ENCODE measurements at places on chromosomes 16 and 17.

- no peak for DNase-seq
Measured at GRCh38 chr16:23745263-23745662, 9.6 kb upstream of the CHP2 start.

- no peak for DNase-seq
Measured at GRCh38 chr17:53724726-53725125, 98.0 kb upstream of the KIF2B start.

- no peak for DNase-seq
Measured at GRCh38 chr16:67531247-67531646, 2.6 kb downstream of the RIPOR1 start.

DNA sequence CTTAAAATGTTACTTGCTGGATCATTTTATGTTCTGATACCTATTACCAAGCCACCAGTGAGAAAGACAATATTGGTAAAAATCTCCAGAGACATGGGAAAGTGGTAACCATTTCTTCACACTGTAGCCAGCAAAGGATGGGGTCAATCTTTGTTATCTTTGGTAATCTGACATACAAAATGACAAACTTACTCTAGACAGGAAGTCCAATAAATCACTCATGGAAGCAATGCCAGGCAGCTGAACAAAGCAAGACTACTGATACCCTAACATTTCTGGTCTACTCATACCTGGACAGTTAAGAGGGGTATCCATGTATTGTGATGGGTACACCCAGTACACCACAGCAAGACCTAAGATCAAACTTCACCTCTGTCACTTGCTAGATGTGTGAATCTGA is 19.0 kb downstream of the GRB2 start:
- no peak for DNase-seq

DNA sequence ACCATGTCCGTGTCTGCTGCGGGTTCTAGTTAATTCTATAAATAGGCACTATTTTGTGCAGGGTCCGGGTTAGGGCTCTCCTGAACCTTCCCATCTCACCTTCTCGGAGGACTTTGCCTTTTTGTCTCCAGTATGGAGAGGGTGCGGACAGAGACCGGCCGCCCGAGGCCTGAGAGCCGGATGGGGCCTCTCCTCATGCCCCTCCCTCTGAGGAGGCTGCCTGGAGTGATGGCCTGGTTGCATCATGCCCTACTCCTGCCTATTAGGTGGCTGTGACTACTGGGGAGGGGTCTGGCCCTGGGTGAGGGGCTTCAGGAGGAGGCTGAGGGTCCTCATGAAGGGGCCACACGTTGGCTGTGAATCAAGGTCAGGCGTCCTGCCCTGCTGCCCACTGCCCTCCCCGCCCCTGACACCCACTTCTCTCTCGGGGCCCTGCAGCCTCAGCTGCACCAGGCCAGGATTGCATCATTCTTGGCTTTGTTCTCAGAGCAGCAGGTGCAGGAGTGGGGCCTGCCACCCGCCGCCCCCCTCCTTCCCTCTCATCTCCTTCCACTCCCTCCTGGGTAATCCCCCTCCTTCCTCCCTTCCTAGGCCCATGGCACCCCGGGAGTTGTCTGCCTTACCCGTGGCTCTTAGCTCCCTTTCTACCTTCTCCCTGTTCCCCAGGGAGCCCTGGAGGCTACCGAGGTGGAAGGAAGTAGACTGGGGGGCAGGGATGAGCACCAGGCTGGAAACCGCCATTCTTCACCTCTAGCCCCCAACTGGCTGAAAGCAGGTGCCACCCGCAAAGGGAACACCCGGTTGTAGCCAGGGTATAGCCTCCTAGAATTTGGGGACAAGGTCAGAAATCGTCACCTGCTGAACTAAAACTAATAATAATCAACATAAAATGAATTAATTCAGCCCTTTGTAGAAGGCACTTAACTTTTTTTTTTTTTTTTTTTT is 12.7 kb upstream of the ARHGAP23 start:
- no peak for DNase-seq

DNA sequence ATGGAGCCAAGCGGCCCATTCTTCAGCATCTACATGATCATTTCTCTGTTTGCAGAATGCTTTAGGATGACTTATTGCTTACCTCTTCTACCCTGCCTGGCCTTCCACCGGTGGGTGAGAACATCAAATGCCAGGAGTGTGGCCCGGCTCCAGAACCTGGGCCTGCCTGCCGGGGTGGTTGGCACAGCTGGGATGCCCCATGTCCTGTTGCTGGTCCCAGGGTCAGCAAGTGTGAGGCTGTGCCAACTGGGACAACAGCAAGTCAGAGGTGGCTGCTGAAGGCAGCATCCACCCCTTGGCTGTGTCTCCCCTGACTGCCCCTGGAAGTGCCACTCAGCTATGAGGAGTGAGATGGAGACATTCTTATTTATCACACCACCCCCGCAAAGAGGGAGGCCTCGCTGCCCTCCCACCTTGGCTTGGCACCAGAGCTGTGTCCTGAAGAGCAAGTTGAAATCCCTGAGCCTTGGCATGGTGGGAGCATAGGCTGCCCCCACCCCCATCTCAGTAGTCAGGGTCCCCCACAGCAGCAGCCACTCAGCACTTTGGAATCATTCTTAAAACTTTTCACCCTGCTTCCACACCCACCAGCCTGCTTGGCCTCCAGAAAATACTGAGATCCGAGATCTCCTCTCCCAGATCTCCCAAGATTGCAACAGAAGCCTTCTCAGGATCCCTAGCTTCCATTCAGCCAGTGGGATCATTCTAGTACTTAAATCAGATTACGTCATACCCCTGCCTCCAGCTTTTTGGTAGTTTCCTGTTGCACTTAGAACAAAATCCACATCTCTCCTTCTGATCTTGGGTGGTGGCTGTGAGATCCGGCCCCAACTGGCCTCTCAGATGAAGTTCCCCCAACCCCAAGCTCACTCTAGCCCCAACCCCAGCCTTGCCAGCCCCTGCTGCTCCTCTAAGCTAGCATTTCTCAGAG is 127.5 kb downstream of the SOCS1 start:
- no peak for DNase-seq

DNA sequence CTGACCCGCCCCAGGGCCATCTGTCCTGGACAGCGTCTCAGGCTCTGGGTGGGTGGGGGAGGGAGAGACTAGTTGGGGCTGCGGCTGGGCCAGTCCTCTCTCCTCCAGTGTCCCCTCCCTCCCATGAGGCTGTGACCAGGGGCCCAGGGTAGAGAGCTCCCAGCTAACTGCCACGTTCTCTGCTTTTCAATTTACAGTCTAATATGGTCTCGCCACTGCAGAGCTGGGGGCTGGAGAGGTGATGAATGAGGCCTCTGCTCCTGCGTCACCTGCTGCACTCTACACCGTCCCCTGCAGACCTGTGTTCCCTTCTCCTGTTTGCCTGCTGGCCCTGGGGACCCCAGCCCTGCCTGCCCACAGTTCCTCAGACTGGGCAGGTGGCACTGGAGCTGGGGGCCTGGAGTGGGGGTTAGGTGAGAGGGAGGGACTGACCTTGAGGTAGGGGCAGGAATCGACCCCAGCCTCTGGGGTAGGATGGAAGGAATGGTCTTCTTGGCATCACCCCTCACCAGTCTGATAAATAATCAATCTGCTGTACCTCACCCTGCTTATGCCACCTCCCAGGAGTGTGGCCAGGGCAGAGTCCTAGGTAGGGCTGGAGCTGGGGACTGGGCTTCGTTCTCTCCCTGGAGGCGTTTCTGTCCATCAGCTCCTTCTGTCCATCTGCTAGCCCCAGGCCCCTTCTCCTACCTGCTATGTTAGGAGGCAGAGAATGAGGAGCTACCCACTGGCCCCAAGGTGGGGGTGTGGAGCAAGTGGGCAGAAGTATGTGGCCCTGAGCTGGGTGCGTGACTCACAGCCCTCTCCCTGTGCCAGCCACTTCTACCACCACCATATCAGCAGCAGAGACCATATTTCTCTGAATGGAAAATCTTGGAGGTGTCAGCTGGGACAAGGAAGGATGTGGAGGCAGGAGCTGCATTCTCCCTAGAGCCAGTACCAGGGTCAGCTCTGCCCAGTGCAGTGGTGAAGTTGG is 12.9 kb downstream of the SEZ6 start:
- DNase-seq: no peak

- no peak for DNase-seq
Measured at GRCh38 chr17:57750895-57751294, 5.8 kb upstream of the CCDC182 start.

DNA sequence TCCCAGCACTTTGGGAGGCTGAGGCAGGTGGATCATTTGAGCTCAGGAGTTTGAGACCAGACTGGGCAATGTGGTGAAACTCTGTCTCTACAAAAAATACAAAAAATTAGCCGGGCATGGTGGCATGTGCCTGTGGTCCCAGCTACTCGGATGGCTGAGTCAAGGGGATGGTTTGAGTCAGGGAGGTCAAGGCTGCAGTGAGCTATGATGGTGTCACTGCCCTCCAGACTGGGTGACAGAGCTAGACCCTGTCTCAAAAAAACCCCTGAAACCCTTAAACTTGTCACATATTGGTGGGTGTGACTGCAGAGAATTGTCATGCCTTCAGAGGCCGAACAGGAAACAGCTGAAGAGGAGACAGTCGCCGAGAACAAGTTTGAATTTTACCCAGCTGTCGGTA is 13.4 kb downstream of the RPTOR start:
- DNase-seq: no peak

- DNase-seq: no peak
Measured at GRCh38 chr17:68468788-68469187, 11.5 kb upstream of the WIPI1 start.

- DNase-seq: no peak
Measured at GRCh38 chr17:385836-386140, 33.2 kb upstream of the RPH3AL start.

Data from GM18507 (cell line).